ENCODE measurements at places on chromosomes 3 and 15. TPM values are rescaled to one million over a fixed set of nuclear protein-coding genes. Genes with fewer than 3 reads are reported as not detected.

Gene ENTPD3
- total RNA-seq: 1.0 TPM

Gene KPNA4
- total RNA-seq: 26.0 TPM

- H3K27ac ChIP-seq: no peak overlapping the region
- no peaks in the 10 kb centered on the region for H3K27me3 ChIP-seq
- peaks cover 6% of the 10 kb centered on the region for H3K36me3 ChIP-seq
- DNase-seq: no peak
- no peak overlapping the region for H3K4me3 ChIP-seq
These were observed 15.6 kb upstream of the CAPN3 start for GRCh38 chr15:42343596-42344232.

- no peak overlapping the region for H3K27ac ChIP-seq
- H3K36me3 ChIP-seq: no peaks in the 10 kb centered on the region
- no peak overlapping the region for H3K4me3 ChIP-seq
- DNase-seq: no peak
- peaks cover 15% of the 10 kb centered on the region for H3K4me1 ChIP-seq
- peaks cover 56% of the 10 kb centered on the region for H3K27me3 ChIP-seq
These were observed 5.0 kb upstream of the HES1 start for GRCh38 chr3:194130807-194131589.

GRCh38 chr3:12658593-12659058, 5.3 kb downstream of the RAF1 start:
- DNase-seq: no peak
- H3K4me3 ChIP-seq: no peak overlapping the region
- H3K36me3 ChIP-seq: no peaks in the 10 kb centered on the region
- H3K27me3 ChIP-seq: no peaks in the 10 kb centered on the region
- peaks cover 15% of the 10 kb centered on the region for H3K4me1 ChIP-seq

DNA sequence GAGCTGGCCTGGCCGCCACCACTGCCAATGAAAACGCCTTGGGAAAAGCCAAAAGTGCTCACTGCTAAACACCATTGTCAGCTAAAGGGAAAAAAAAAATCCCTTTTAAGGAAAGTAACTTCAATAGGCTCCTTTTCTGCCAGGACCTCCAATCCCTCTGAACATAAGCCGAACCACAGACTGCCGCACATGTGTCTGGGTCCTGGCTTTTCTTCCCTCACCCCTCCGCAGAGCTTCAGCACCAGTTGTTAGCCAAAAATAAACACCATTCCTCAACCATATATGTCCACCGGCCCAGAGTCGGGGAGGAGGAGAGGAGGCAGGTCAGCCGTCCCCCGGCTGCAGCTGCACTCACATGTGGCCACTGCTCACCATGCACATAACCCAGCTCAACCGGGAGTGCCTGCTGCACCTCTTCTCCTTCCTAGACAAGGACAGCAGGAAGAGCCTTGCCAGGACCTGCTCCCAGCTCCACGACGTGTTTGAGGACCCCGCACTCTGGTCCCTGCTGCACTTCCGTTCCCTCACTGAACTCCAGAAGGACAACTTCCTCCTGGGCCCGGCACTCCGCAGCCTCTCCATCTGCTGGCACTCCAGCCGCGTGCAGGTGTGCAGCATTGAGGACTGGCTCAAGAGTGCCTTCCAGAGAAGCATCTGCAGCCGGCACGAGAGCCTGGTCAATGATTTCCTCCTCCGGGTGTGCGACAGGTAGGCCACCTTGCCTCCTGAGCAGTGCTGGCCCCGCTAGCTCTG, at the start of gene FBXL22:
Gene FBXL22, plus strand, starts transcription at position 350 of the 753 bp plus-strand sequence. Its CDS starts 6 bp downstream, at position 356.
- peaks cover 8% of the 10 kb centered on the region for H3K27me3 ChIP-seq
- no peak within 1 kb of the TSS for H3K4me3 ChIP-seq
- H3K36me3 ChIP-seq: peaks cover 6% of the 10 kb centered on the region
- peaks cover 6% of the 10 kb centered on the region for H3K4me1 ChIP-seq
- DNase-seq: no peak

Measured in thymus (tissue), 14 donors.